ENCODE measurements at places on chromosomes 4 and X.
A peak's percentile ranks its signal among the peaks of the same experiment; 100 is the strongest.

GRCh38 chrX:3044671-3045070, 3.4 kb downstream of the ARSF start:
- no peak for DNase-seq

- DNase-seq, result no peak
Measured at GRCh38 chr4:96599752-96600151, 759.9 kb downstream of the PDHA2 start.

GRCh38 chrX:104098151-104098808, 14.0 kb upstream of the ZCCHC18 start:
- peak; percentile 45 for DNase-seq

DNA sequence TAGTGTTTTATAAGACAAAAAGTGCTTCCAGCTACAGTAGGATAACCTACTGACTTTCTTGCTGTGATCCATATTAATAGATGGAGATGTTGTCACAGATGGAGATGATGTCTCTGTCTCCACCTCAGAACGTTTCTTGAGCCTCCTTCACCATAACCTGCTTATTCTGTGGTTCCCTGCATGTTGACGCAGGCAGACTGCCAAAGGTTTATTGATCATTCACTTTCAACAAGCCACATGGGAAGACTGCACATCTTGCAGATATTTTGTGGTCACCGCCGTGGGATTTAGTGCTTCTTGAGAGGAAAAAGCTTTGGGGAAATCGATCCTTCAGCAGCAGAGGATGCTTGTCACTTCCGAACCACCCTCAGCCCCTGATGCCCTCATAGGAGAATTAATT, 943.0 kb upstream of the PRKX start:
- DNase-seq, result no peak

DNA sequence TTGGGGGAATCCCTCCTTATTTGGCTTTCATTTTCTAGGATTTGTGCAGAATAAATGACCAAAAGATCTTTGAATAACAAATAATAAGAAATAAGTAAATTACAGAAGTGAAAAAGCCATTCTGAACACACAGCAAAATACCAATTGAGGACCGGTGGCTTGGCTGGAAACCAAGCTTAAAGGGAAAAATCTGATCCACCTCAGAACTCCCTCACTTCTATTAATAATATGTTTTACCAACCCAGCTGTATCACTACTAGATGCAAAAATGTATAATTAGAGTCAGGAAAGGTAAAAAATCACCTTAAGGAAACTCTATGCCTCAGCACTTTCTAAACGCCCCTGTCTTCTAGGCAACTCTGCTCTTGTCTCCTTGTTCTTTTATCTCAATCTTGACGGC, 77.3 kb downstream of the TSPAN5 start:
- DNase-seq, result no peak

GRCh38 chr4:68717999-68718398, 47.5 kb upstream of the UGT2B15 start:
- no peak for DNase-seq

GRCh38 chr4:14178421-14178820, 550.9 kb upstream of the BOD1L1 start:
- no peak for DNase-seq

- peak; percentile 25 for DNase-seq
Measured at GRCh38 chr4:125187226-125188176, 127.3 kb upstream of the FAT4 start.

GRCh38 chr4:48296365-48296764, 26.7 kb upstream of the TEC start:
- no peak for DNase-seq

GRCh38 chrX:74451450-74452198, 30.3 kb downstream of the SLC16A2 start:
- DNase-seq, result no peak

DNA sequence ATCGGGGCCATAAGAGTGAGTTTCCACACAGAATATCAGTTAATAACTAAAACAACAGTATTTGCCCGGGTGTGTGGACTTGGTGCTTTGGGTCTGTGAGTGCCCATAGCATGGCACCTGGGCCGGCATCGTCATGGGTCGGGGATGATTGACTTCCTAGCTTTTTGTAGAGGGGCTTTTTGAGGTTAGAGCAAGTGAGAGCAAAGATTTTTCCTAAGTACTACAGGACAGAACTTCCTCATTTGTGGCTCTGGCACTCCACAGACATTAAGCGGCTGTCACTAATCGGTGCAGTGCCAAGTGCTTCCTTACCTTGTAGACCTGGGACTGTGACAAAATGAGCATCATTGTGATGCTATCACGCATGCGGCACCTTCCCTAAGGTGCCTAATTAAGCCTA, 81.0 kb downstream of the SHROOM2 start:
- DNase-seq, result no peak

DNA sequence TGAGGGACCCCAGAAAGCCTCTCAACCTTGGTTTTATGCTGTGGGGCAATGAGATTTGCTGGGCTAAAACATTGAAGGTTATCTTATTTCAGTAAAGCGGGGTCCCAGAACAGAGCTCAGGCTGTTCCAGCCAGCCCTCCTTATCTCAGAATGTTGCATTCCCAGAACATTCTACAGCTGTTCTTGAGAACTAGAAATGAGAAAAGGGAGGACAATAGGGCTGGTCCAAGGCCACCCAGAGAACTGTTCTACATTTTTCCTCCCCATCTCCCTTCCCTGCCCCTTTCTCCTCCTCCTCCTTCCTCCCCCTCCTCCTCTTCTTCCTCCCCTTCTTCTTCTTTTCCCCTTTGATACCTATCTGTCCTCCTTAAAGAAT, 70.4 kb upstream of the SLC7A11 start:
- DNase-seq, result no peak

- no peak for DNase-seq
Measured at GRCh38 chr4:144371485-144371884, 231.0 kb upstream of the GYPA start.

DNA sequence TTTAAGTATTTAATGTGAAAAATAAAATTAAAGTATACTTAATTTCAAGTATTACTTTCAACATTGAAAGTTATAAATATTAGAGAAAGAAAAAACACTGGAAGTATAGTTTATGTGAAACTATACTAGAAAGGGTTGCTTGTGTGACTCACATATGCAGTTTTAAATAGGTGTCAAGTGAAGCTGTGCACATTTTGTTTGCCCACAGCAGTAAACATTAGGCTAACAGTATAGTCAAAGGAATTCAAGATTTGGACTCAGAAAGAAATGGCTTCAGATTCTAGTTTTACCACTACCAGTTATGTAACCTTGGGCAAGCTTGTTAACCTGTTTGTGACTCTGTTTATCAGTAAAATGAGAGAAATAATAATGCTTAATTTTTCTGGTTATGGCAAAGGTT, 148.2 kb downstream of the FAM47B start:
- peak; percentile 8 for DNase-seq

DNA sequence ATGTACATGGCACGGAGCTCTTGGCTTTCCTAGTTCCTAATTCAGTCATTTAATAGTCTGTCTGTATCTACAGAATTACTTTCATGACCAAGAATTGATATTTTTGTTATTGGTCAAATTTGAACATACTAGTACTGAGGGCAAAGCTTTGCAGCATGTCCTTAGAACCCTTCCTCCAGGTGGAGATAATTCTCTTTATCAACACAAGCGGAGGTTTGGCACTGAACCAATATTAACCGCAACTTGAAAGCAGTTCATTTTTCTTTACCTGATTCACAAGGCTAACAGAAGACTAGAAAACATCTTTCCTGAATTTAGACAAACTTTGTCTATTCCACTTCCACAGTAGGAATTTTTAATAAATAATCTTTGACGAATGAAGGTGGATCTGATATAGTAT, 73.8 kb downstream of the TACR3 start:
- DNase-seq, result no peak

- DNase-seq, result no peak
Measured at GRCh38 chr4:8311101-8312068, 41.8 kb downstream of the HTRA3 start.

GRCh38 chr4:19540859-19541540, 710.7 kb upstream of the SLIT2 start:
- DNase-seq, result no peak

- DNase-seq, result no peak
Measured at GRCh38 chrX:130741584-130741983, 161.4 kb downstream of the ENOX2 start.

DNA sequence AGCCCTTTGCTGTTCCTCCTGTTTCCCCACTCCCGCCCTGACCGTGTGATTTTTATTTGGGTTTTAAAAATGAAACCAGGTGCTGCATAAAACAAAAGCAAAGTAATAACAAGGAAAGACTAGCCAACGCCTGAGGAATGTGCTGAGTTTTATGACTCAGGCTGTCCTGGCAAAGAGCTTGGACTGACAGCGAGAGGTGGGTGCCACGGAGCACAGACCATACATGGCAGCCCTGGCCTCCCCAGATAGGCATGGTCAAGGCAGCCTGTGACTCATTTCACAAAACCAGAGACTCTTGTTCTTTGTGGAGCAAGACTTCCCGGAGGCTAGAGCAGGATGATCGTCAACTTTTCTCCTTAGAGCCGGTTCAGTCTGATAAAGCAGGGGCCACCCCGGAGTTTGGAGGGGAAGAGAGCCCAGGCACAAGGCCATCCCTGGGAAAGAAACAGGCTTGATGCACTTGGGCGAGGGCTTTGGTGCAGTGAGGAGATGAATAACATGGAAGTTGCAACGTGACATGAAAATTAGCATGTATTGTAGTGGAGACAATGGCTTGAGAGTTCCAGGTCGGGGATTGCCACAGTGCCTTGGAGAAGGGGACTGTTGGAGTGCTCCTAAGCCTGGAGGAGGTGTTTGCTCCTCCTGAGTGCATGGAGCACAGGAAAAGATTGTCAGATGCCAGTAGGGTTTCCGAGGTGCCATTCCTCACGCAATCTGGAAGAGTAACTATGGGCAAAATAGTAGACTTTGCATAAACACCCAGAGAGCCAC, 54.8 kb downstream of the C4orf51 start:
- DNase-seq, result peak; percentile 88

DNA sequence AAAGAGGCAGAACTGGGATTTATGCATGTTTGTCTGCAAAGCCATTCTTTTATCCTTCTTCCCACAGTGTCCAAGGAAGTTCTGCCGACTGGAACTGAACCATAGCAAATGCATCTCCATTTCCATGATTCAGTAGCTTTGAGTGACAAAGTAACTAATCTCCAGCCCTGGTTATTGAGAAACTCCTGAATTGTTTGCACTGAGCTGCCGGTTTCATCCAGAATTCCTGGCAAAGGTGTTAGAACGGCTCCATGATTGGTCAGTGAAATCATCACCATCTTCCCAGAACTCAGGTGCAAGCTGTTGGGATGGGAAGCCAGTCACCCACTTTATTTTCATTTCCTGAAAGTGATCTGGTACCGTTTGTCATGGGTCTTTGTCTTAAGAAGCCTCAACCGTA, 47.0 kb upstream of the SLC34A2 start:
- DNase-seq, result no peak

- no peak for DNase-seq
Measured at GRCh38 chr4:27276307-27277073, 415.8 kb downstream of the STIM2 start.

DNA sequence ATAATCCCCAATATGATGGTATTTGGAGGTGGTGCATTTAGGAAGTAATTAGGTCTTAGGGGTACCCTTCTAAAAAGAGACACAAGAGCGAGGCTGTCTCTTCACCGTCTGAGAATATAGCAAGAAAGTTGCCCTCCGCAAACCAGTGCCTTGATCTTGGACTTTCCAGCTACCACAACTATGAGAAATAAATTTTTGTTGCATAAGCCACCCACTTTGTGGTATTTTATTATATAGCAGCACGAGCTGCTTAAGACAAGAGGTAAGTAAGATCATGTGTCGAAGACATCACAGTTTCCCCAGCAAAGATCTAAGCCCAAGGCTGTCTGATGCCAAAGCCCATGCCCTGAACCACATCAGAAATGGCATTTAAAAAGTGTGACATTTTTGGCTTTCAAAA, 9.6 kb upstream of the EXOSC9 start:
- DNase-seq, result no peak
